ENCODE measurements at places on chromosomes 4 and X.

DNA sequence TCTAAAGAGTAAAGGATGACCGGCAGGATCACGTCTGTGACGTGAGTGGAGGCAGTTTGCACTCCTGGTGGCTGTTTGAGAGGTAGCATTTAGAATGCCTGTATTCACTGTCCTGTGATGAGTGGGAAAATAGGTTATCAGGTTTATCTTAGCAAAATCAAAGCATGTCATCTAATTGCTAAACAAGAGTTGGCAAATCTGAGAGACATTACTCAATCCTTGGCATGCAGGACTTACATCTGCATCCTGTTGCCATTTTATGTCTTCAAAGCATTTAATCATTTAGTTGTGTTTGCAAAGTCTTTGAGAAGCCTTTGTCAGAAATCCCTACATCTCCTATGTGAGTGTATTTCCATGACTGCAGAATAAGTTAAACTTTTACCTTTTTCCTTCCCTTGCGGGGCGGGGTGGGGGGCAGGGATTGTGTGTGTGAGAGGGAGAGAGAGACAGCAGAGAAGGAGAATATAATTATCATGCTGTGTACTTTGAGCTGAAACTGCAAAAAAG is 41.4 kb upstream of the MSANTD1 start:
- DNase-seq, result no peak

GRCh38 chr4:146472404-146472803 is 49.3 kb downstream of the SLC10A7 start:
- DNase-seq, result no peak

DNA sequence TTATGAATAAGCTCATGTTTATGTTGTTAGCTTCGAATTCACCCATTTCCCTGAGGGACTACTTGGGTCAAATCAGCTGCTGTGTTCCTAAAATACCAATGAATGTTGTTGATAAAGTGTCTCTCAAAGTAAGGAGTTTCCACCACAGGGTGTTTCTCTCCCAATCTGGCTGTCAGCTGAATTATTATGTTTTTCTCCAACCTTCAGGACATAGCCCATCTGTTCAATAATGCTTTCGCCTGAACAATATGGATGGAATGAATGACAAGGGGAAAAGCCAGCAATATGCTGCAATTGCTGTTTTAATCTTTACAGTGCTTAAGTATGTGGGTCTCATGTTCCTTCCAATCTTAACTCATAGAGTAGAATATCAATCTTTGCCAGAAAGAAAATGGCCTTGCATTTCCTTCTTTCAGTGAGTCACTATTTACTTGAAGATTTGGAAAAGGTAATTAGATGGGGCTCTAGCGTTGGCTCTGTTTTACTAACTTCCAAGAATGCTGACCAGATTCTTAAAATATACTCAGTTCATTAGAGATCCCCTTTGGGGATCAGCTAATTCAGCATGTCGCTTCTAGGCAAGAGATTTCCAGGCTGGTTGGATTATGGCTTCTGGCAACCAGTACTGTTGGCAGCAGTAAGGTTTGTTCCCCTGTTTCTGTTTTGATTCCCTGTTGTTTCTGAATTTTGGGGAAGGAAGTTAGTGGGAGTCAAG is 410.5 kb downstream of the PPP3CA start:
- DNase-seq, result no peak

- DNase-seq, result no peak
Observed at GRCh38 chr4:106868381-106869035, 167.6 kb downstream of the DKK2 start.

DNA sequence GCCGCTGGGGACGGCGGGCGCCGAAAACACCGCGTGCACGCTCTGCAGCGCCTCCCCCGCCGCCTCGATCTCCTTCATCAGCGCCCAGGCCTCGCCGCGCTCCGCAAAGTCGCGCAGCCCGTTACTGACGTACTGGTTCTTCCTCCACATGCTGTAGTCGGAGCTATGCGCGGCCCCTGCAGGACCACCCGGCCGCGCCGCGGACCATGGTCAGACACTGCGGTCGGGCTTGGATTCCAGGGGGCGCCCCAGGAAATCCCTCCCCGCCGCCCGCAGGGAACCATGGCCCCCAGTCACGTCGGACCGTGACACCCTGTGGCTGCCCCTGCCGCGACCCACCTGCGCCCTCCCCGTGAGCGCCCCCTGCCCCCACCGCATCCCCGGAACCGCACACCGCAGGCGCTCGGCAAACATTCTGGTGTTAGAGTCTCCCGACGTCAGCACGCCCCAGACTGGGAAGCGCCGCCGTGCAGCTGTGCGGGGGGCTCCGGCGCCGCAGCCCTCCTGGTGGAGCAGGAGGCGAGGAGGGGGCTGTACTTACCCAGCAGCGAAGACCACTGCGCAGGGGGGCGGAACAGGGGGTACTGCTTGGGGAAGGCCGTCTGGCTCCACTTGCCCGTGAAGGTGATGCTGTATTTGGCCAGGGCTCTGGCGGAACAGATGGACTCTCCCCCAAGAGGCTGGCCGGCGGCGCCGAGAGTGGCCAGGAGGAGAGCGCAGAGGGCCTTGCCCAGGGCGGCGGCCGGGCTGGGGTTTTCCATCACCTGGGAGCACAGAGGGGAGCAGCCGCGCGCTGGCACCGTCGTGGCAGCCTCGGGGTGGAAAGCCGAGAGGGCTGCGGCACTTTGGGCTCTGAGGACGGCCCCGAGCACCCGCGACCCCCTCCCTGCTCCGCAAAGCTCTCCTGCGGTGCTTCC is 814 bp downstream of the SPON2 start:
- peak; percentile 53 for DNase-seq

- DNase-seq, result no peak
Observed at GRCh38 chr4:22268350-22269025, 247.4 kb downstream of the ADGRA3 start.

GRCh38 chr4:7585768-7586167 is 151.0 kb upstream of the PSAPL1 start:
- no peak for DNase-seq
